ENCODE measurements at places on chromosomes 12 and 14. TPM values are rescaled to one million over a fixed set of nuclear protein-coding genes. Genes with fewer than 3 reads are reported as not detected.

The RNASE7 gene
- total RNA-seq: not detected

The VCPKMT gene
- 6.8 TPM for total RNA-seq

The WNT1 gene
- not detected for total RNA-seq

The POTEM gene
- 0.16 TPM for total RNA-seq

The VEZT gene
- total RNA-seq: 45.3 TPM

The NFATC4 gene
- 0.53 TPM for total RNA-seq

The ERC1 gene
- total RNA-seq: 14.4 TPM

The KRT73 gene
- total RNA-seq: not detected

The DACT1 gene
- 9.7 TPM for total RNA-seq

The CIT gene
- total RNA-seq: 47.6 TPM

The SMCO3 gene
- total RNA-seq: 0.24 TPM

The CBLN3 gene
- total RNA-seq: 0.24 TPM

The B4GALNT1 gene
- 11.2 TPM for total RNA-seq

The KIF26A gene
- 1.4 TPM for total RNA-seq

The ACAD10 gene
- total RNA-seq: 17.2 TPM

The SLC11A2 gene
- 148 TPM for total RNA-seq

The PZP gene
- total RNA-seq: 0.59 TPM

The OAS1 gene
- 3.6 TPM for total RNA-seq

The ASPG gene
- 1.3 TPM for total RNA-seq

The KRT79 gene
- total RNA-seq: not detected

The GPR137C gene
- total RNA-seq: 0.40 TPM

The SMOC1 gene
- 0.08 TPM for total RNA-seq

The PAH gene
- total RNA-seq: not detected

The RFX4 gene
- not detected for total RNA-seq

The OR10A7 gene
- not detected for total RNA-seq

The AGAP2 gene
- 1.5 TPM for total RNA-seq

The COQ5 gene
- 43.5 TPM for total RNA-seq

The TSPAN19 gene
- 0.69 TPM for total RNA-seq

The TMTC1 gene
- 12.7 TPM for total RNA-seq

The IL23A gene
- 0.34 TPM for total RNA-seq

The PMCH gene
- total RNA-seq: not detected

The PHC1 gene
- total RNA-seq: 25.1 TPM

The MYF5 gene
- not detected for total RNA-seq

The DICER1 gene
- 36.6 TPM for total RNA-seq

The GPR162 gene
- total RNA-seq: 1.5 TPM

The SENP1 gene
- total RNA-seq: 19.2 TPM

The GLI1 gene
- 1.9 TPM for total RNA-seq

The ANAPC5 gene
- 247 TPM for total RNA-seq

The FBLN5 gene
- 119 TPM for total RNA-seq

The DBX2 gene
- not detected for total RNA-seq

The NUP37 gene
- total RNA-seq: 64.9 TPM

The C1S gene
- 3.3 TPM for total RNA-seq

The ARID4A gene
- 4.1 TPM for total RNA-seq

The TRIP11 gene
- 18.8 TPM for total RNA-seq

The ZNF385A gene
- total RNA-seq: 1.1 TPM

The PLCZ1 gene
- total RNA-seq: not detected

The KRT81 gene
- 0.16 TPM for total RNA-seq

The GUCY2C gene
- total RNA-seq: 0.11 TPM

The ST8SIA1 gene
- total RNA-seq: 31.4 TPM

The IL31 gene
- total RNA-seq: not detected

The MGAT4C gene
- total RNA-seq: 0.08 TPM

The AQP2 gene
- not detected for total RNA-seq

The SLC10A1 gene
- not detected for total RNA-seq

Measured in SK-MEL-5 (cell line).